ENCODE measurements at places on chromosomes 1 and 21.

DNA sequence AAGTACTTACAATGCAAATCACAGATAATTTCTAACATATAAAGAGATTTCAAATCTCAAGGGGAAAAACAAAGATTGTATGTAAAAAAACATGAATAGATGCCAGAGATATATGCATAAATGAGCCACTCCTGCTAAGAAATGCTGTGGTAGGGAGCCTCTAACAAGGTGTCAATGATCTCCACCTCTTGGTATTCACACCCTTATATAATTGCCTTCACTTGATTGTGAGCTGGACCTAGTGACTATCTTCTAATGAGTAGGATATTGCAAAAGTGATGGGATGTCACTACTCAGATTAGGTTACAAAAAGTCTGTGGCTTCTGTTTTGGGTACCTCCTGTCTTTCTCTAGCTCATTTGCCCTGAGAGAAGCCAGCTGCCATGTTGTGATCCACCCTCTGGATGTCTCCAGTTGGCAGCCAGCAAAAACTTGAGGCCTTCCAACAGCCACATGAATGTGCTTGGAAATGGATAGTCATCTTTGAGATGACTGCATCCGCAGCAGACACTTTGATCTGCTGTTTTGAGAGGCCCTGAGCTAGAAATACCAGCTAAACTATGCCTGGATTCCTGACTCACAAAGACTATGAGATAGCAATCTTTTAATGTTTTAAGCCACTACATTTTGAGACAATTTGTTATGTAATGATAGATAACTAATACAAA, 196.1 kb upstream of the FGGY start:
- DNase-seq = no peak

DNA sequence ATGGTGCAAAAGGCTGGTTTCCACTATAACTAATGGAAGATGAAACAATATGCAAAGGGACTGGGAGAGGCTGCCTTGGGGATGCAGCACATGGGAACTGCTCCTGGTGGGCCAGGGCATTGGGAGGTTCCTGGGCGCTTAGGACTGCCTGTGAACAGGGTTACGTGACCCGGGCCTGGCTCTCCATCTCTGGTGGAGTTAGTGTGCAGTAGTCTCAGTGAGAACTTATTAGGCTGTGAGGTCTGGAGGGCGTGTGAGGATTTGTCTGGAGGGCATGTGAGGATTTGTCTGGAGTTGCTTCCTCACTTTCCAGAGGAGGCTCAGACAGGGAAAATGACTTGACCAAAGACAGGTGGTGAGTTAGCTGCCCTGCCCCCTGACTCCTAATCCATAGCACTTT, 1.5 kb upstream of the ETV3L start:
- no peak for DNase-seq

- DNase-seq = no peak
Measured at GRCh38 chr1:224408294-224408590, 26.4 kb downstream of the WDR26 start.

DNA sequence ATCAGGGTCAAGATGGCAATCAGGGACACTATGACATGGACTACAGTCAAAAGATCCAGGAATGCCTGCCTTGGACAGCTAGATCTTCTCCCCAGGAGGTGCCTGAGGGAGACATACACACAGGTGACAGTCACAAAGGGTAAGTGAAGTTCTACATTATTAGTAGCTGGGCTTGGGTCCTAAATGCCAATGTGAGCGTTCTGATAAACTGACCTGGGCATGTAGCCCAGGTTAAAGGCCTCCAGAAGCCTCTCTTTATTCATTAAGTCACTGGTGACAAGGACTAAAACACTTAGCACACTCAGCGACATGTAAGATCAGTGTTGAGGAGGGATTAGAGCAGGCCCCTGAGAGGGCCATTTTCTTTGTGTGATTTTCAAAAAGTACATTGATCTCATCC, 48.9 kb upstream of the HSD17B7 start:
- DNase-seq = no peak

- DNase-seq = no peak
Measured at GRCh38 chr1:92922356-92923035, 38.8 kb downstream of the DIPK1A start.

GRCh38 chr21:45747233-45747766, 103.8 kb downstream of the PCBP3 start:
- DNase-seq = no peak

Data from dermis microvascular lymphatic vessel endothelial cell (primary cell).